ENCODE measurements at places on chromosomes 2 and 18.

GRCh38 chr18:55862693-55863390 is 274.9 kb upstream of the TCF4 start:
- no peak for DNase-seq

- DNase-seq = no peak
These were observed 54.7 kb downstream of the KCTD18 start for GRCh38 chr2:200454927-200455801.

DNA sequence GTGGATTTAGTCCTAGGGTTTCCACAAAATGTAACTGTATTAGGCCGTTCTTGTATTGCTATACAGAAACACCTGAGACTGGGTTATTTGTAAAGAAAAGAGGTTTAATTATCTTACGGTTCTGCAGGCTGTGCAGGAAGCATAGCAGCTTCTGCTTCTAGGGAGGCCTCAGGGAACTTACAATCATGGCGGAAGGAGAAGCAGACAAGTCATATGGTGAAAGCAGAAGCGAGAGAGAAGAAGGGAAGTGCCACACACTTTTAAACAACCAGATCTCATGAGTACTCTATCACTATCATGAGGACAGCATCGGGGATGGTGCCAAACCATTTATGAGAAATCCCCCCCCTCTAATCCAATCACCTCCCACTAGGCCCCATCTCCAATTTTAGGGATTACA is 9.5 kb upstream of the CCDC68 start:
- peak; percentile 47 for DNase-seq

DNA sequence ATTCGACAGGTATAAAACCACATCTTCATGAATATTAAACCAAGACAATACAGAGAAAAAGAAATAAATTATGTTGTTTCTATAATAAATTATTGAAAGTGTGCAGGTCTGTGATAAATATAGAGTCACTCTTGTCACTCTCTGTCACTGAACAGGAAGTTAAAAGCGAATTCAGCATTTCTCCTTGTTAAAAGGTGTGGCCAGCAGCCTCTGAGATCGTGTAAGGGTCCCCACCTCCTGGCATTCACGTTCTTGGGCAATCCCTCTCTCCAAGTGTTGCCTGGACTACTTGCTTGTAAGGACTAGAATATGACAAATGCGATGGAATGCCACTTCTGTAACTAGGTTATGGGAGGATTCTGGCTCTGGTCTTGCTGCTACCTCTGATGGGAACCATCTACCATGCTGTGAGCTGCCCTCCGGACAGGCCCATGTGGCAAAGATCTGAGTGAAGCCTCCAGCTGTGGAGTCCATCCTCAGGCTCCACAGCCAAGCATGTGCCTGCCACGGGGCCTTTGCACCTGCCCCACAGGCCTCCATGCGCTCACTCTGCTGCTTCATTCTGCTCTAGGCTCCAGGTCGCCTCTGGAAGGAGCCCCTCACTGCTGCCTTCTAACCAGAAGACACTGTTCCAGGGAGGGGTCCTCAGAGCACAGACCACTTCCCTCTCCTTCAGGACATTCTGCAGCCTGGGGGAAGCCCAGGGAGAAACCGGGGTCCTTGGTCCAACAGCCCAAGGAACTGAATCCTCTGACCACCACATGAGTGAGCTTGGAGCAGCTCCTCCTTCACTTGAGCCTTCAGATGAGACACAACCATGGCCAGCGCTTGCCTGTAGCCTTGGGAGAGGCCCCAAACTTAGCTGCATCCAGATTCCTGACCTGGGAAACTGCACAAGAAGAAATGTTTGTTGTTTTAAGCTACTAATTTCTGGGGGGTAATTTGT is 202.9 kb upstream of the HDAC4 start:
- no peak for DNase-seq

Measured in CD14-positive monocyte (primary cell).